ENCODE measurements at places on chromosomes 6 and 20.

DNA sequence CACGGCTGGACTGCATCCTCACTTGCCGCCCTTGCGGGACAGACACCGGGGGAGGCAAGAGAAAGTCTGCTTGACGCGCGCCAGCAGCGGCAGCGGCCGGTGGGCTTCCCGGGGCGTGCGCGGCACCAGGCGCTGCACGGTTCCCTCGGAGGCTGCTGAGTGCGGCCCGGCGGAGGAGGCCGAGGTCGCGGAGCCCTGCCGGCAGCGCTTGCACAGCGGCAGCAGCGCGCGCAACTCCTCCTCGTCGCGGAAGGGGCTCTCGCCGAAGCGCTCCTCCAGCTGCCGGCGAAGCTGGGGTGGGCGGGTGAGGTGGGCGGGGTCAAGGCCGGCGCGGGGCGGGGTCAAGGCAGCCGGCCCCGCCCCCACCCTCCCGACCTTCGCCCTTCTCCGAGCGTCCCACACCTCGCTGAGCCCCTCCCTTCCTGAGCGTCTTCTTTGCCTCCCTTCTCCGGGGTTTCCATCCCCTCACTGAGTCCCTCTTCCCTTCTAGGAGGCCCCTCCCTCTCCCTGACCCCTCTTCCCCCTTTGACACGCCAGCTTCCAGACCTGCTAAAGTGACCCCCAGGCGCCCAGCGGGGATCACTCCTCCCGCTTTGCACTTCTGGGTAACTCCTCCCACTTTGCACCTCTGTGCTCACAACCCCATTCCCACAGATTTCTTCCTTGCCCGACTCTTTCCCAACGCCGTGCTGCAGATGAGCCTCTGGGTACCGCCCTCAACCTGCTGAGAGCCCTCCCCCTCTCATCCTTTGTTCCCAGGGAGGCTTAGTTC lies 8.8 kb downstream of the DUSP15 start:
- DNase-seq = no peak

- DNase-seq = no peak
These were observed 36.3 kb upstream of the TENT5A start for GRCh38 chr6:81788748-81789147.

GRCh38 chr6:135600086-135600702 lies 102.7 kb upstream of the AHI1 start:
- no peak for DNase-seq

DNA sequence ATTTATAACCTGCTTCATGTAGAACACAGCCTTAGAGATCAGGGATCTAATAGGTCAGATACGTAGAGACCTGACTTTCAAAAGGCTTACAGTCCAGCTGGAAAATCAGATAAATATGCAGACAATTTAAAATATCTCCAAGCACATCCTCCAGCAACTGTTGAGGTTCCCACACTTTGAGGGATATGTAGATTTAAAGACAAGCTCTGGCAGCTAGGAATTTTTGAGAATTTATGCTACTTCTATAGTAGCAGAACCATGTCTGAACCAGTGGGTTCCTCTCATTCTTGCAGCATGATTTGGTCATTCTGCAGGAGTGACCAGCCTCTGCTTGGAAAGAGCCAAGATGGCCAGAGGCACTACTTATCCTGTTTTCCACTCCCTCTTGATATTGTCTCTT lies 60.5 kb downstream of the CYB5R4 start:
- peak; percentile 14 for DNase-seq

- DNase-seq = no peak
These were observed 247.6 kb upstream of the TSHZ2 start for GRCh38 chr20:52724541-52724940.

GRCh38 chr6:45724511-45724910 lies 291.1 kb downstream of the CLIC5 start:
- no peak for DNase-seq

DNA sequence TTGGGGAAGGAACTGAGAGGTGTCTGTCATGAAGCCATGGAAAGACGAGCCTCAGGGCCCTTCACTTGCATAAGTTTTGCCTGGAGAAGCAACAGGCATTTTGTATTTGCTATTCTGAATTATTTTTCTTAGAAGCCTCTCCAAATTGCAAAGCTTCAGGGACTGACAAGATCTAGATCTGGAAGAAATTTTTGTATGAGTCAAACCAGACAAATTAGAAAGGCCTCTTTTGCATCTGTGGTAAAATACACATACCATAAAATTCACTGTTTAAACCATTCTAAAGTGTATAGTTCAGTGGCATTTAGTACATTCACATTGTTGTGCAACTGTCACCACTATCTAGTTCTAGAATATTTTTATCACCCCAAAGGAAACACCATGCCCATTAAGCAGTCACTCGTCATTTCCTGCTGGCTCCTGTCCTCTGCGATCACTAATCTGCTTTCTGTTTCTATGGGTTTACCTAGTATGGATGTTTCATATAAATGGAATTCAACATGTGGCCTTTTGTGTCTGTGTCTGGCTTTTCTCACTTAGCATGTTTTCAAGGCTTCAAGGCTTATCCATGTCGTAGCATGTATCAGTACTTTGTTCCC lies 269.1 kb downstream of the PHF3 start:
- DNase-seq = no peak

DNA sequence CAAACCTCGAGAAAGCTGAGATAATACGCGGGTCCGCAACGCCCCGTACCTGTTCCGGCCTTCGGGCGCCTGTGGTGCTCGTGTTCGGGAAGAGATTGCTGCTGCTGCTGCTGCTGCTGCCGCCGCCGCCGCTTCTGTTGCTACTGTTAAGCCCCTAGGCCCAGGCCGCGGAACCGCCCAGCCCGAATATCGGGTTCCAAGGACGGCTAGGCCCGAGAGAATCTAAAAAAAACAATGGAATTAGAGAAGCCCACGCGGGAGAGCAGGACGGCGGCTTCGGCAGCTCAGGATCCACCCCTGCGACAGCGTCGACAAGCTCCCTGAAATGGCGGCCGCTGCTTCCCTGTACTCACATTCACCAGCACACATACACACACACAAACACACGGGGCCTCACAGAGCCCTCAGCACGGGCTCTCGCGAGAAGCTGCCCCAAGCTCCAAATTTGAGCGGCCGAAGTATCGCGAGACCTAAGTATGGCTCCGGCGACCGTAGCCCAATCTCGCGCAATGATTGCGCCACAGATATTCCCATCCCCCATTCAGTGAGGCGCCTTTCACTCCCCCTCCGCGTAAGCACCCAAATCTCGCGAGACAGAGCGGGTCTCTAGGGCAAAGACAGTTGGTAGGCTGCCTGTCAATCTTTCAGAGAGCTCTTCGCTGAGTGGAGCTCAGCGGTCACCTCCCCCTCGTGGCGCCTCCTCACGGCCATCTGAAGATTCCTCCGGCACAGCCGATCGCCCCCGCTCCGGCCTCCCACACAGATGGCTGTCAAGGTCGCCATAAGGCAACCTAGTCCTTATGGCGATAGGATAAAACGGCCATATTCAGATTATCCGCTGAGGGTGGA lies at the start of gene RBM39:
RBM39 (minus strand) TSS at position 369 of the 849 bp plus-strand sequence. CDS start 1,386 bp downstream, outside the sequence.
- peak; percentile 99 for DNase-seq

GRCh38 chr6:144702781-144703180 lies 417.6 kb downstream of the UTRN start:
- DNase-seq = no peak

GRCh38 chr20:1296922-1297321 lies 30.8 kb downstream of the SNPH start:
- no peak for DNase-seq

DNA sequence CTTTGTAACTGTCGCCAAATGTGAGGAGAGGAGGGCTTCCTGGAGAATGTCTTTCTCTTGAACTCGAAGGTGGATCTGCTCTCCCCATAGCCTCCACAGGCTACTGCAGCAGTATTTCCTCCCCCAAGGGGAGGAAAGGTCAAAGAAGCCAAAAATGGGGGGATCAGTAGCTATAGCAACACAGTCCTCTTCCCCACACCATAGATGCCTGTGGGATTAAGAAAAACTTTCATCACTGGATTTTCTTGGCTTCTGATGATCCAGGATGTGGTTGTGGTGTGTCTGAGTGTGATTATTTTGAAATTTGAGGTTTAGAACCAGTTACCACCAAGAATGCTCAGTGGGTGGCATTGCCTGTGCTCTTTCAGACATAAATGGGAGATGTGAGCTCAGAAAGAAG lies 140.1 kb upstream of the SPACA1 start:
- no peak for DNase-seq

GRCh38 chr6:142378138-142378875 lies 76.5 kb downstream of the ADGRG6 start:
- DNase-seq = peak; percentile 17

DNA sequence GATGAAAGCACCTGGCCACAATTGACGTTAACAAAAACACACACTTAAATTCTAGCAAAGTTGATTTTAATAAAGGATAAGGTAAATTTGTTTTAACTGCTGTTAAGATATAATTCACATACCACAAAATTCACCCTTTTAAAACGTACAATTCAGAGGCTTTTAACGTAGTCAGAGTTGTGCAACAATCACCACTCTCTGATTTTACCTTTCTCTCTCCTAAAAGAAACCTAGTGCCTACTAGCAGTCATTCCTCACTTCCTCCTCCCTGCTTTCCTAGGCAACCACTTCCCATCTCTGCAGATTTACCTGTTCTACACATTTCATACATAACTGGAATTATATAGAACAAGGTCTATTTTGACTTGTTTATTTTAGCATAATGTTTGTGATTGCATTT lies 58.9 kb downstream of the PTPRK start:
- no peak for DNase-seq

- no peak for DNase-seq
These were observed 154.2 kb upstream of the QKI start for GRCh38 chr6:163260111-163260895.

GRCh38 chr6:31042806-31043205 lies 32.5 kb downstream of the MUC22 start:
- DNase-seq = peak; percentile 63

GRCh38 chr20:6533761-6534479 lies 233.6 kb upstream of the BMP2 start:
- DNase-seq = peak; percentile 23

DNA sequence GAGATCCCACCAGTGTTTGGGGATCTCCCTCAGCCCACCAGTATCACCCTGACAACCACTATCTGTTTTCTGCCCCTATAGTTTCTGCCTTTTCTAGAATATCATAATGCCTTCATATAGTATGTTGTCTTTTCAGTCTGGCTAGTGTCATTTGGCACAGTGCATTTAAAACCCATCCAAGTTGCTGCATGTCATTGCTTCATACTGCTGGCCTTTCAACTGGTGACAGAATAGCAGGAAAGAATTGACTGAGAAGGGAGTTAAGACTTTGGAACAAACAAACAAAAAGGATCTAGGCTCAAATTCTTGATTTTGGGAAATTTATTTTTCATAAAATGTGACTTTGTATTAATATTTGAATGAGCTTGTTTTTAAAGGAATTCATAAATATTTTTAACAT lies 4.5 kb downstream of the LMBRD1 start:
- no peak for DNase-seq

GRCh38 chr6:159257846-159258245 lies 88.6 kb downstream of the FNDC1 start:
- no peak for DNase-seq

- DNase-seq = no peak
These were observed 21.9 kb upstream of the ZSCAN9 start for GRCh38 chr6:28203201-28203600.

- peak; percentile 70 for DNase-seq
These were observed 725 bp downstream of the EEF1A1 start for GRCh38 chr6:73519926-73520687.

DNA sequence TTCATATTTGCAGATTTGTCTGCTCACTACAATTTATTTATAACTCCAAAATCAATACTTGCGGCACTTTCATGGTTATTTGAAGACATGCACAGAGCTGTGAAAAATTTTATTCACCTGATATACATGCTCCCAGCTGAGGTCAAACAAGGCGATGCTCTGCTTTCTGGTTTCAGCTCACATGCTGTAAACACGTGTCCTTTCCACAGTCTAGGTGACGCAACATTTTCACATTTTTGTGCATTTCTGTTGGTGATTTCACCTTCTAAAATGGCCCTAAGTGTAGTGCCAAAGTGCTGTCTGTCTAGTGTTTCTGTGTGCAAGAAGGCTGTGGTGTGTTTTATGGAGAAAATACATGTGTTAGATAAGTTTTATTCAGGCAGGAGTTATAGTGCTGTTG lies 650.5 kb downstream of the RNF144B start:
- no peak for DNase-seq

GRCh38 chr6:41694815-41695526 lies 40.4 kb downstream of the TFEB start:
- DNase-seq = no peak

GRCh38 chr6:130810307-130811030 lies 16.7 kb upstream of the SMLR1 start:
- DNase-seq = no peak

- DNase-seq = no peak
These were observed 72.5 kb upstream of the SULF2 start for GRCh38 chr20:47857569-47858464.

- DNase-seq = no peak
These were observed 11.3 kb downstream of the EBF4 start for GRCh38 chr20:2703716-2704475.

GRCh38 chr20:22339091-22339881 lies 245.1 kb downstream of the FOXA2 start:
- peak; percentile 64 for DNase-seq

DNA sequence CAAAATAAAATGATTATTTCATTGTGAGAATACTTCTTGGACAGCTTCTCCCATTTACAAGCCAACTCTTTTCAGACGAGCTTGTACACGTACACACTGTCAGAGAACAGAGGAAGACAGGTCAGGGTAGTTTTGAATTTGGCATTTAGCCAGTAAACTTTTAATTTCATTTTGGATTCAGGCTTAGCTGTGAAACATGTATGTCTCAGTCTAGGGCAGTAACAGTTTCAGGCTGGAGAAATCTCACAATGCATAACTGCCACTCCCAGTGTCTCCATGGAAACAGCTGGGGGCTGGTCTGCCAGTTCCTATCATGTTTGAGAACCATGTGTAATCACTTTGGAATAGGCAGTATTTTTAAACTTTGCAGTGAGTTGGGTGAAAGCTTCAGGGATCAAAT lies 22.0 kb upstream of the QKI start:
- DNase-seq = no peak

- DNase-seq = no peak
These were observed 538.7 kb upstream of the ID4 start for GRCh38 chr6:19298421-19298820.

GRCh38 chr6:131096786-131097185 lies 33.7 kb upstream of the EPB41L2 start:
- DNase-seq = no peak

DNA sequence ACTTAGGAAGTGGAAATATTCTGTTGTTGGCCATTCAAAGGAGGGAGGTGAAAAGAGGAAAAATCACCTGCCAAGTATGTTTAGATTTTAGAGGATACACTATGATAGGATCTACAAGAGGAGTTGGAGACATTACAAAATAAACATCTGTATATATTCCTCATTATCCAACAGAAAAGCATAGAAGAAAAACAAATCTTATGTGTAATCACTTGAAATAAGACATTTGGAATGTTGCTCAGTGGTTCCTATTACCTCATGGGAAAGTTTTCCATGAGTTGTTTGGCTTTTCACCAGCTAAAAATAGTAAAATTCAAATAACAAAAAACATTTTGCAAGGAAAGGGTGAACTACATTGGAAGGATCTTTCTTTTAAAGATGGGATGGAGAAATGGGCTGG lies 76.7 kb upstream of the CARMIL1 start:
- peak; percentile 41 for DNase-seq

- DNase-seq = no peak
These were observed 161.3 kb downstream of the PKHD1 start for GRCh38 chr6:51926125-51926524.
